ENCODE measurements at places on chromosomes 3 and 15. TPM values are rescaled to one million over a fixed set of nuclear protein-coding genes. Genes with fewer than 3 reads are reported as not detected.
A peak's percentile ranks its signal among the peaks of the same experiment; 100 is the strongest.

DNA sequence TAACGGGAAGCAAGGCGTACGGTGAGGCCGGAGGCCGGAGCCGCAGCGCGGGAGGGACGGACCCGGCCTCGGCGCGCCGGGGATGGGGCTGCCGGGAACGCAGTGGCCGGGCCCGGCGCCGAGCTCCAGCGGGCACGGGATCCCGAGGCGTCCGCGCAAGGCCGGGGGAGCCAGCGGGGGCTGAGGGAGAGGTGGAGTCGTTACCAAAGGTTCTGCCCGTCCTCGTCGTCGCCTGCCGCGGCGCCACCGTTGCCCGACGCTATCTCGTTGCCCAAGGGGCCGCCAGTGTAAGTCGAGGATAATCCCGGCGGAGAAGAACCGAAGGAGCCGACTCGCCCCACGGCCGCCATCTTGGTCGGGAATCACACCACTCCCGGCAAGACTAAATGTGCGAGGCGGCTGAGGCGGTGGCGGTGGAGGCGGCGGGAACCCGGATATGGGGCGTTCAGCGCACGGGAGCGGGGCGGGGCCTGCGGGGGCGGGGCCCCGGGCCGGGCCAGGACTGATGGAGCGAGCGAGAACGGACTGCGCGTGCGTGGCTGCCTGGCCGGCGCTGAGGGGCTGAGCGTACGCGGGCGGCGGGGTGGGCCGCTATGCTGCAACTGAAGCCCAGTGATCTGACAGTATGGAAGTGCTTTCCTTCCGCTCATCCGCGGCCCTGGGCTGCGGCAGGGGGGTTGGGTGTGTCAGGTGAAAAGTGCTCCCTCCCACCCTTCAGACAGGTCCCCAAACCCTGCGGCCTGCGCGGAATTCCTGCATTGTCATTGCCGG lies at the start of gene DYNC1LI1:
Gene DYNC1LI1 (minus strand): TSS at position 438 of the 771 bp plus-strand sequence. CDS start 88 bp downstream, at position 350.
- peak; percentile 61 for DNase-seq

The RBP2 gene
- total RNA-seq, result not detected

DNA sequence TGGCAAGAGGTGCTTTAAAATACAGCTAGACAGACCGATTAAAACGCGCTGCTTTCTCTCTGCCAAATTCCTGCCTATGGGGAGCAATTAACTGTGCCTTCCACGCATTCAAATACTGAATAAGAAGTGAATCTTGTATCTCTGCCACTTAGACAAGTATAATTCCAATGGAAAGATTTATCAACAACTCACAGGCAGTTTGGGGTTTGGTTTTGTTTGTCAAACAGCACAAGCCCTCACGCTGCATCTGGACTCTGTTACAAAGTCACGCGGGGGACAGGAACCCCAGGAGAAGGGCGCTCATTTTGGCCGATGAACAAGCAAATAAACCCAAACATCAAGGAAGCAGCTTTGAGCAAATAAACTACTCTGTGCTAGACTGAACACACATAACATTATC lies 61.8 kb upstream of the TMCO5A start:
- no peak for DNase-seq

- peak; percentile 41 for DNase-seq
Measured at GRCh38 chr3:171417813-171418212, 42.4 kb downstream of the TNIK start.

DNA sequence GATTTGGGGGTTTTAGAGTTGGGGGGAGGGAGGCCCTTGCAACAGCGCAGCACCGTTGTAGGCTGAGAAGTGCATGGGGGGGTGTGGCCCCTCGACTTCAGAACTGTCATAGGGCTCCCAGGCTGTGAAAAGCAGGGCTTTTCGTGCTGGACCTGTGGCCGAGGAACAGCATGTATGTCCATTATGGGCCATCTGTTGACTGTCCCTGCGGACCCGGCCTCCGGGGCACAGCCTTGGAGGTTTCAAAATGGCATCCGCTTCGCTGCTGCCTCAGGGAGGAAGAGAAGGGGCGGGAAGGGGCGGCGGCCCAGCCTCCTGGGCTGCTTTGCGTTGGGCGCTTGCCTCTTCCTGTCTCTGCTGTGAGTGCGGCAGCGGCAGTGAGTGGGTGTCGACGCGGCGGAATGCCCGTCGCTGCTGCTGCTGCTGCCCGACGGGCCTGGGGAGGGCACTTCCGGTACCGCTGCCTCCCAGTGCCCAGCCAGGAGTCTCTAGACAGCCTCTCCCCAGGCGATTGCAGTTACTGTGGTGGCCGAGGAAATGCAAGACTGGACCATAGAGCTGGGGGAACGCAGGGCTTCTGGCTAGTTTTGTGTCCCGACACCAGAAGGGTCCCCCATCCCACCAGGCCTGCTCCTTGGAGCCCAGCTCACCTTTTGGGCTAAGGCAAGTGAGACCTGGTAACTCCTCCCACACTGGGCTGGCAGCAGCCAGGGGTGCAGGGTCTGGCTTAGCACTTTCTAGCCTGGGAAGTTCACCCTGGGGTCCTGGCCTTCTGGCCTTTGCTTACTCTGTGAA lies 1.9 kb downstream of the GNAI2 start:
- peak; percentile 44 for DNase-seq

DNA sequence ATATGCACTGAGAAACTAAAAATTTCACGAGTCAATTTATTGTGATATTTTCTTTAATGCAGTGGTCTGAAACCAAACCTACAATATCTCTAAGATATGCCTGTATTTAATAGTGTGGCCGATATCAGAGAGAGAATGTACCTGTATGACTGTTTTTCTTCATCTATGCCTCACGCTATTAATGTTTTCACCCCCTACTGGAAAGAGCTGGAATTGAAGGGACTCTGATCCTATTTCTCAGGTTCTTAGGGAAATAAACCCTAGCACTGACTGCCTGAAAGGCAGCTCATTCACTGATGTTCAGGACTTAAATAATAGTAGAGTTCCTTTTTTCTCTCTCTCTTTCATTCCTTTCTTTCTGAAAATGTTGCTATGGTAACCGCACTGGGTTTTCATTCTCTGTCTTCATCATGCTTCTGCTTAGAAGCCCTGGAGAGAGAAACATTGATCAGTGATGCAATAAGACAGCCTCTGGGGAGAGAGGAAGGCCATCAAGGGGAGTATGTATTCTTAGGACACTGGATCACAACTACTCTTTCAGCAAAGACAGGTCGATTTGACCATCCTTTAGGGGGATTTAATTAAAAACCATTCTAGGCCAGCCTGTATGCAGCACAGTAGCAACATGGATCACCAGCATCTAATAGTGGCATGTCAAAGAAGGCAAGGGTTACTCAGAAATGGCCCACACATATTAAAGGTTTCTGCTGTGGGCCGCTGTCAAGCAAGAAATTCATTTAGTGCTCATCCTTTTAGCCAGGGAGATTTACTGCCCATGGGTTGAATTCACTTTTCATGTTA lies 1135.7 kb downstream of the IGSF11 start:
- DNase-seq, result peak; percentile 12
